ENCODE measurements at places on chromosomes 1 and 21.

DNA sequence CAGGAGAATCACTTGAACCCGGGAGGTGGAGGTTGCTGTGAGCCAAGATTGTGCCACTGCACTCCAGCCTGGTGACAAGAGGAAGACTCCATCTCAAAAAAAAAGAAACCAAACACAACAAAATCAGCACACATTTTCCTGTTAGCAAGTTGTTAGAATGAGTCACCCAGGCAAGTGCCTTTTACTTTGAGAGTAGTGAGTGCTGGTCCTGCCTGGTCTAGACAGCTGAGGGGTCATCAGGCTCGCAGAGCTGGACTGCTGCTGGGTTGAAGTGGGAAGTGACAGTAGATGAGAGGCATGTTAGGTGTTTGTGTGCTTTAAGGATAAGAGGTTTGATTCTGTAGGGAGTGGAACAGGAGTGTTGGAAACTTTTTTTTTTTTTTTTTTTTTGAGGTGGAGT lies 31.9 kb downstream of the GNPAT start:
- no peak for DNase-seq

DNA sequence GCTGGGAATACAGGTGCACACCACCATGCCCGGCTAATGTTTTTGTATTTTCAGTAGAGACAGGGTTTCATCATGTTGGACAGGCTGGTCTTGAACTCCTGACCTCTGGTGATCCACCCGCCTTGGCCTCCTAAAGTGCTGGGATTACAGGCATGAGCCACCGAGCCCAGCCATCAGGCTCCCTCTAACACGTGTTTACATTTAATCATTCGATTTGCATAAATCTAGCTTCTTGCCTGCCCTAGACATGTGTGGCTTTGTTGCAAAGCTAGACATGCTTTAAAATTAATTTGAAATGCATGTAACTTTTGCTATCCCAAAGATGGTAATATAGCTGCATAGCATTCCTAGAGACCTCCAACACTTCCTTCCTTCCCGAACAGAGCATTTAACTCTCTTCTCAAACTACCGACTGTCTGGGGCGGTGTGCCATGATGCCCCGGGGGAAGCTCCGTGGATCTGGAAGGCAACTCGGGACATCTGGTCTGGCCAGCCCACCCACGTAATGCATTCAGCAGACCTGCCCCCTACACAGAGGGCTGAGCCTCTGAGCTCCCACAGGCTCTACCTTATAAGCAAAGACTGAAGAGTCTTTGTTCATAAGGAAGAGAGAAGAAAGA lies 34.6 kb upstream of the NID1 start:
- DNase-seq: no peak

DNA sequence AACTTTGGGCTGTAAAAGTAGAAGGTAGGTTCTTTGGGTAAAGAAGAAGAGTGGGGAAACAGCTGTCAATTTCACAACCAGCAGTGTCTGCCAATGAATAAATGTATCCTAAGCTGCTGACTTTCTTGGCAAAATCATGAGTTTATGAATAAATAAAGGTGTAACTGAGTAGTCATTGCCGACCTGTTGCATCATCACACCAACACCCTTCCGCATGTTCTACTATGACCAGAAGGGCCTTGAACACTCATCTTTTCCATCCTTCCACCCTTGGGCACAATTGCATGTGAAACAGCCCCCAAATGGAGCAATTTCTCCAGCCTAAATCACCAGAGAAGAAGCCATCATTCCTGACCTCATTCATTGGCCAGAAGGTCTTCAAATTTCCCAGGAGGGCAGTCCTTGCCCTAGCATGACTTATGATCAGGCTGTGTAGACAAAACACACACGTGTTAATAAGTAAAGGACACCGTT lies 31.2 kb upstream of the QSOX1 start:
- DNase-seq: no peak

DNA sequence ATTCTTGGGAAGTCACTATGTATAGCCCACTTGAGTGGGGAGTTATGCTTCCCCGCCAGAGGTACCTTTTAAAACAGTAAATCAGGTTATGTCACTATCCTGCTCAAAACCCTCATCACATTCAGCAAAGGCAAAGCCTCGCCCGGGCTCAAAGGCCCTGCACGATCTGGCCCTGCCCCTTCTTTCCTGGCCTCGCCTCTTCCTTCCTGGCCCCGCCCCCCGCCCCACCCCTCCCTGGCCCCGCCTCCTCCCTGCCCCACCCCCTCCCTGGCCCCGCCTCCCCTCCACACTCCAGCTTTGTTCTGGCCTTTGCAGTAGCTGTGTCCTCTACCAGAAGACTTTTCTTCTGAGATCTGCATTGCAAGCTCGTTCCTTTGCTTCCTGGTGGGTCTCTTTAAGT lies 6.6 kb downstream of the LDLRAD2 start:
- peak; percentile 26 for DNase-seq

DNA sequence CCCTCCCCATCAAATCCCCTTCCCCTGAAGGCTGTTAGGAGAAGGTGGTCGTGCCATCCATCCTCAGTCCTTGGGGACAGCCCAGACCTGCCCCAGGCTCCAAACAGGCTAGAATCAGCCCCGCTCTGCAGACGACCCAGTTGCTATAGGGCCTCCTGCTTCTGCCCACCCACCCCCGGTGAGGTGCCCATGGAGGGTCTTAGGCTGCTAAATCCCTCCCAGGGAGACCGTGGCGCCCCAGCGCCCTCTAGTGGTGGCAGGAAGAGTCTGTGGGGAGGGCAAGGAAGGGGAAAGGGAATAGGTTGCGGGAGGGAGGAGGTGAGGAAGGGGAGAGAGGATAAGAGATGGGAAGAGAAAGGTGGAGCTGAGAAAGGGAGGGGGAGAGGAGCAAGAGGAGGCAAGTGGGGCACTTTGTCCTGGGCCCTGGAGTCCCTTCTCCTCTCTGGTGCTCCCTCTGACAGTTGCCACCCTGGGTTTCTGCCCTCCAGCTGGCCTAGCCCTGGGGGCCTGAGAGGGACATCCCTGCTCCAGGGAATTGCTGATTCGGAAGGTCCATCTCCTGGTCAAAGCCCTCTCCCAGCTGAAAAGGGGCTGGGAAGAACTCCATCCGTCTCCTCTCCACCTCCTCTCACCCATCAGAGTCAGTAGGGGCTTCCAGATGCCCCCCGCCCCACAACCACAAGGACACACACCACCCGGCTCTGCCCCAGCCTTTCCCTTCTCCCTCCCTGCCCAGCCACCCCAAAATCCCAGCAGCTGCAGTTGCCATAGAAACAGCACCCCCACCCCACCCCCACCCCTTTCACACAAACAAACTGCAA lies 55.4 kb downstream of the CAMK2N1 start:
- DNase-seq: no peak

DNA sequence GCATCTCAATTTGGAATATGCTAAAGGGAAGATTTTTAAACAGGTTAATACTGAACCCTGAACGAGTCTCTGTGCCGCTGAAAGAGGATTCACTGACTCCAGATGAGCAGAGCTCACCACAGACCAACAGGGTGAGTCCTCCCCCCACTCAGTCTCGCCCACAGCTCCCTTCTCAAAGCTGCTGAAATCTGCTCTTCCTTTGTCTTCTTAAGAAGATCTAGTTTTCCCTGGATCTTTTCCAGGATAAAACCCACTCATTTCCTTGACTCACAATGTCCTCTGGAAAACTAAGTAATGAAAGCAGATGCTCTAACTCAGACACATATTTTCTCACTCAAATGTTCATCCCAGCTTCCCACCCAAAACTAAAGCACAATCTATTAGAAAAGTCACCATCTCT lies 447.0 kb upstream of the PKN2 start:
- DNase-seq: no peak

DNA sequence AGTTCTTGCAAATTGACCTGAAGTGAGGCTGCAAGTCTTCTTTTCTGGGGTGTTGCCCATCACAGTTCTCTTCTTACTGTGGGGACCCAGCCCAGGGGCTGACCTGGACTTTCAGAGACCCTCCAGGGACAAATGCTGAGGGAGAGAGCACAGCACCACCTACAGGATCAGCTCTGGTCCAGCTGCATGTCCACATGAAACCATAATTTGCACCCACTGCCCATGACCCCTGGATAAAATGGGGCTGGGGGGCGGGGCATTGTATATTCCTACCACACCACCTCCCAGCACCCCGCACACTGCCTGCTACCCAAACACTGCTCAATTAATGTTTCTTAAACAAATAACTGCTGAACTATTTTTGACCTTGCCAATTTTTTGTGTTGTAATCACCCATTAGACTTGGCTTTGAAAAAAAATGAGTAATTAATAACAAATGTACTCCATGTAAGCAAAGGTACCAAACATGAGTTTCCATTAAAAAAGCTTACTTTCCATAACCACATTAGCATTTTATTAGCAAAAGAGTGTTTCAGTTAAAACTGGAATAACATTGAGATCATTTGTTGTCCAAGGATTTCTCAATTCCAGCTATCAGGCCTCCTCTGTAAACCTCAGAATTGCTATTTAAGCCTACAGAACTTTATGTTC lies 168.0 kb upstream of the RAB4A start:
- DNase-seq: no peak

GRCh38 chr1:206472886-206473285 lies 2.6 kb downstream of the IKBKE start:
- no peak for DNase-seq

GRCh38 chr1:208486677-208487076 lies 242.5 kb upstream of the PLXNA2 start:
- no peak for DNase-seq

GRCh38 chr1:169138866-169139670 lies 32.6 kb downstream of the ATP1B1 start:
- DNase-seq: no peak

DNA sequence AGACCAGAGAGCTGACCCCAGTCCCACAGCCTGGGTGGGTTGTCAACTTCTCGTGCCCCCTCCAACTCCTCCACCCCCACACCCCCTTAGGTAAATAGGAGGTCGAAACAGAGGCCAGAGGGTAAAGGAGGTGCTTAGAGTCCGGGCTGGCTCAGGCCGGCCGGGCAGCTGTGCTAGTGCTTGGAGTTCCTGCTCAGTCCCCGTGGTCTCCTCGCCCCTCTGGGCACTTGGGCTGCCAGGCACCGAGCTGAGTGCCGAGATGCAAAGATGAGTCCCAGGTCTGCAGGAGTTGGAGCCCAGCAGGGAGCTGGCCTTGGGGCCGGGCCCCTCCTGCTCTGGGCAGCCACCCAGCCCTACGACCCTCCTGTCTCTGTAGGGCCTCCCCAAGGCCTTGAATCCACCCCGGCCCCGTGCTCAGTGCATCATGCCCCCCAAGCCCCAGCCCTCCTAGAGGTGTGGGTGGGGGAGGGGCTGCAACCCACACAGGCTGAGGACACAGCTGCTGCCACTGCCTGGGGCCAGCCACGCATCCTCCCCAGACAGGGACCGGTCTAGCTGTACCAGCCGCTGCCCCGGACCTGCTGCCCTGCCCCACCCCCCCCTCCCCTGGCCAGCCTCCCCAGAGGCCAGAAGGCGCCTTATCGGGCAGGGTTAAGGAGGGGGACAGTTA lies 1.9 kb downstream of the SMIM1 start:
- no peak for DNase-seq

DNA sequence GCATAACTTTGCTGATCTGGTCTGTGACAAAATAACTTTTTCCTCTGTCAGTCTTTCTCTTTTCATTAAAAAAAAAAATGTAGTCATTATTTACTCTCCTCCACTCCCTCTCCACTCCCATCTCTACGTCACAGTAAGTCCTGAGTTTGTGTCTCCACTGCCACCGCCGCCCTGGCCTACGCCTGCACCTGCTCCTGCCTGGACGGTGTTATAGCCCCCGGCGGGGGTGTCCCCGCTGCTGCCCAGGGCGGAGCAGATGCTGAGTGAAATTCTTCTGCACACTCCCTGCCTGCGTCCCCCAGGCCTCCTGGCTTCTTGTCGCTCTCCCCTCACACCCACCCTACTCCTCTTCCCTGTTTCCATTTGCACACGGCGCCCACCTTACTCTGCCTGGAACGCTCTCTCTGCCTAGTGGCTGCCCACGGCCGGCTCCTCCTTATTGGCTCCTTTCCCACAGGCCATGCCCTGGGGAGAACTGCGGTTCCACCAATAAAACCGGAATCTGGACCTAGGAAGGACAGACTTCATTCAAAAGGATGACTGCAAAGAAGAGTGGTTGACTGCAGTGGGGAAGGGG lies 55.2 kb upstream of the C1orf174 start:
- DNase-seq: no peak

DNA sequence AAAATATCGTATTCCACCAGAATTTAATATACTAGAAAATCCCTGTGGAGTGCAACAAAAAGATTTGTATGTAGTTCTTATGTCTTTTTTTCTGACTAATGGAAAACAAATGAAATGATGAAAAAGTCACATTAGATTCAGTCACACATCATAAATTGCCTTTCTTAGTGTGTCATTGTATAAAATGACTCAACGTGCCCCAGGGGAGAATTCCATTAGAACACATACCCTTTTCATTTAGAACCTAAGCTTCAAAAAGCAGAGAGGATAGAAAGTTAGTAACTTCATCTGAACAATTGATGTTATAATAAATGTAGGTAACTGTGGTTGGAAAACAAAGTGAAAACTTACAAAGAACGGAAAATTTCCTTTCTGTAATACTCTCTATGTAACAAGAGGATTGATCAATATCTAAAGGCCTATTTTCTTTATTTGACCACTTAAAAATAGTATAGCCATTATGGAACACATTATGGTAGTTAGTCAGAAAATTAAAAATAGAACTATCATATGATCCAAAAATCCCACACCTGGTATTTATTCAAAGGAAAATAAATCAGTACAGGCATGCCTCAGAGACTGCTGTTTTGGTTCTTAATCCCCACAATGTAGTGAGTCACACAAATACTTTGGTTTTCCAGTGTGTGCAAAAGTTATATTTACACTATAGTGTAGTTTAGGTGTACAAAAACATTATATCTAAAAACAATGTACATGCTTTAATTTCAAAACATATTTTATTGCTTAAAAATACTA lies 1016.1 kb downstream of the KCNT2 start:
- no peak for DNase-seq

DNA sequence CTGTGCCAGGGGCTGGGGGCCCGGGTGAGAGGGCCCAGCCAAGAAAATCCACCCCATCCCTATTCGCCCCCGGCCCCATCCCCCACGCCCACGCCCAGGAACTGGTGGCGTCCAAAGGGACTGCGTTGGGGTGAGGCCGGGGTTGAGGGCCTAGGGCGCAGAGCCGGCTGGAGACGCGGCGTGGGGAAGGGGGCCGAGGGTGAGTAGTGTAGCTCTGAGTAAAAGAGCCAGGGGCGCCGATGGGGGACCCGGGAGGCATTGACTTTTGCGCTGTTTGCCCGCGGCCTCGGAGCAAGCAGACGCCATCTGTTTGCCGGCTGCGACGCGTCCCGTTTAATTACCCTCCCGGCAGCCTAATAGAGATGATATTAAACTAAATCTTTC lies 3.5 kb upstream of the DMRTA2 start:
- no peak for DNase-seq
